ENCODE measurements at places on chromosomes 13 and 19.

GRCh38 chr19:42343344-42344110 is 18.1 kb downstream of the MEGF8 start:
- DNase-seq: no peak

DNA sequence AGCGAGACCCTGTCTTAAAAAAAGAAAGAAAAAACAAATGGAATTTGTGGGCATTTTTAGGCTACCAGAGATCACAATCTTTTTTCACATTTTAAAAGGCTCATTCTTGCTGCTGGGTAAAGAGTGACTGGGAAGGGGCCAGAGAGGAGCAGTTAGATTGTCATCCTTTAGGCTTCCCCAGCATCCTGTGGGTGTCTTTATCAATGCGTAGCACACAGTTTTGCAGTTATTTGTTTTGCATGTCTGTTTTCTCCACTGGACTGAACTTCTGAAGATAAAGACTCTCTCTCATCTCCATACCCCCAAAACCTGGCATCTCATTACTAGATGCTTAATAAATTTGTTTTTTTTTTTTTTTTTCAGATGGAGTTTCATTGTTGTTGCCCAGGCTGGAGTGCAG is 2.1 kb upstream of the UTP14C start:
- no peak for DNase-seq

DNA sequence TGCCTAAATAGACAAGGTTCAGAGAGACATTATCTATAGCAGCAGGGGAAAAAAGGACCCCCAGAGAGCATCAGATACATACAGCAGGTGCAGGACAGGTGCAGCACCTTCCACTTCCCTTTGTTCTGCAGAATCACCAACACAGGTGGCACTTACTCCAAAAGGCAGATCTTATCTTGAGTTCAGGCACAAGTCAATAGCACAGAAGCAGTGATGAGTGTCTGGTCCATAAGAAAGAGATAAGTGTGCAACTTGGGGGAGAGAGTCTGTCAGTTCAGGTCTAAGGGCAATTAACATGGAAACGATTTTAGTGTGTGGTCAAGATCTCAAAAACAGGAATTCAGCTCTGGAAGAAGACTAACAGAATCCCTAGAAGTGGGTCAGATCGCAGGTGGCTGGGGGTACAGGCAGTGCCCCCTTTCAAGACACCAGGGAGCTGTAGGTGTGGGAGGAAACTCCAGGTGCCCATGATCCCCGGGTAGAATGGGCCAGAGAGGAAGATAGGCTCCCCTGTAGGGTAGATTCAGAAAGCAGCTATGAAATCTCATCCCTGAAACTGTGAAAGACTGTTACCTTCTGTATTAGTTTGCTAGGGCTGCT is 40.6 kb downstream of the TNFSF11 start:
- DNase-seq: no peak

DNA sequence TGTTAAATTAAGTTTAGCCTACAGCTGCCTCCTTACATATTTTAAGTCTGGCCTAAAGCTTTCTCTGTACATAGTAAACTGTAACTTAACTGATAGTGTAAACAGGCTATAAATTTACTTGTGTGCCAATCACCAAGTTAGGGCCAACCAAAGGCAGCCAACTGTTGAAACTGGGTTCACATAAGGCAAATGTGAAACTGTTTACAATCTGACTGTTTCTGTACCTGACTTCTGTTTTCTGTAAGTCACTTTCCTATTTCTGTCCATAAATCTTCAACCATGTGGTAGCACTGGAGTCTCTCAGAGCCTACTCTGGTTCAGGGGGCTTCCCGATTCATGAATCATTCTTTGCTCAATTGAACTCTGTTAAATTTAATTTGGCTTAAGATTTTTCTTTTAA is 103.1 kb downstream of the RAP2A start:
- no peak for DNase-seq

DNA sequence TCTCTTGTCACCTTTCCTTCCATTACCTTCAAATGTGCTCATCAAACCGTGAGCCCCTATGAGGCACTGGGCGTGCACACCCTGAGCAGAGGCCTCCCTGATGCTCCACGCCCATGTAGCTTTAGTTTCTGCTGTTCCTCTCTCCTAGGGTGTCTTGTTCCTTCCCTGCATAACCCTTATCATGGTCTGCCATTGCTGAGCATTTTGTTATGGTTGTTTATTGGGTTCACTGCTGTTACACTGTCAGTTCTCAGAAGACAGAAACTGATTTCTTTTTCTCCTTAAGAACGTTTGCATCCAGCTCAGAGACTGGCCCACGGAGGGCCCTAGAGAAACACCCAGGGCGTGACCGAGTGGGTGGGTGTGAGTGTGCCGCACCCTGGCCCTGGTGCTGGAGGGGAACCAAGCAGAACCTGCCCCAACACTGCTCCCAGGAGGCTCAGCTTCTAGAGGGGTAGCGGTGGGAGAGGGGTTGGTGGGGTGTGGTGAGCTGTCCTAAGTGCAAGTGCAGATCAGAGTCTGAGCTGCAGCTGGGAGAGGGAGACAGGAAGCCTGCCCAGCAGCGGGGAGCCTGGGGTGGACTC is 61.4 kb upstream of the URI1 start:
- no peak for DNase-seq

DNA sequence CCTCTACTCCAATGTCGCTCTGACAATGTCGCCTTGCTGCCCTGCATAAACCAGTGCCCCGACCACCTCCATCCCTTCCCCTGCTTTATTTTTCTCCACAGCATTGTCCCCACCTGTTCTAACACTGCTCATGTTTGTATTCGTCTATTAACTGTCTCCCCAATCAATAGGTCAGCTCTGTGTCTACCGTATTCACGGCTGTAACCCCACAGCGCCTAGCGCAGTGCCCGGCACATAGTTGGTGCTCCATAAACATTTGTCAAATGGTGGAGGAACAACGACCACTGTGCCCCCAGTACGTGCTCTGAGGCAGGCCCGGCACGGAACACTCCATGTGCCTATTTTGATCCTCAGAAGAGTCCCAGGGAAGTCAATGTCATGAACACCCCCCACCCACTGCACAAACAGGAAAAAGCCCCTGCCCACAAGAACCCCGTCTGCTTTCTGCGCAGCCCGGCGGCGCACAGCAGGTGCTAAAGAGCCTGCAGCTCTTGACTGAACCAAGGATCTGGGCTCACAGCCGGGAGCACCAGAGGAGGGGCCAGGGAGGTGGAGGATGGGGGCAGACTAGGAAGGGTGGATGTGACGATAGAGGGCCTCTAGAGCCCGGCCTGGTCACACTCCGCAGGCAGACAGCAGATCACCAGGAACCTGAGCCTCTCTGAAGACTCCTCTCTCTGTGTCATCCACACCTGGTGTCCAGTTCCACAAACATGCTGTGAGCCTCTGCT is 1.8 kb upstream of the CEACAM16 start:
- DNase-seq: no peak

DNA sequence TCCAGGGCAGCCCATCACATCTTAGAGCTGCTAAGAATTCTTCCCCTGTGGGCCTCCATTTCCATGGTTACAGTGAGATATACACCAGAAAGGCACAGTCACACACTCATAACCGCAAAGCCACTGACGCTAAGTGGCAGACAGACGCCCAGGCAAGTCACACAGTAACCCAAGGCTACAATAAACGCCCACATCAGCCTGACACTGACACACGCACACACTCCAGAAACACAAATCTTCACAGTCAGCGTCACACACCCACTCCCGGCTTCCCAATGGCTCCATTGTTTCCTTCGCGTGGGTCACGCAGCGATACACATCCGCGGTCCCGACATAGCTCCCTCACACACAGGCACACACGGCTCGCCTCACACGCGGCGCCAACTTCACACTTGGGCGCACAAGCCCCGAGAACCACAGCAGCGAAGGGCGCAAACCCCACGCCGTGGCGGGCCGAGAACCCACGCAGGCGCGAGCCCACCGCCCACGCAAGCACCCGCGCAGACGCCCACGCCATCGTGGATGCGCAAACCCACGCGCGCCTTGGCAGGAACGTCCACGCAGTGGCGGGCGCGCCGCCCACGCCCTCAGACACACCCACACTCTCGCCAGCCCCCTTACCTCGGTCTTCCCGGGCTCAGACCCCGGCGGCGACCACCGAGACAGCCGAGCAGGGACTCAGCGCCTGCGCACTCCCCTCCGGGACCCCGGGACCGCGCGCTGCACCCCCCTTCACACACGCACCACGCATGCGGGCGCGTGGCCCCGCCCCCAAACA is at the start of gene ZNF667:
Gene ZNF667, minus strand, starts transcription at position 695 of the 778 bp plus-strand sequence. CDS start 14,975 bp downstream, outside the sequence.
- DNase-seq: no peak

- peak; percentile 77 for DNase-seq
These were observed 9.8 kb upstream of the CIRBP start for GRCh38 chr19:1259206-1259875.

GRCh38 chr13:61030445-61030844 is 385.2 kb downstream of the PCDH20 start:
- no peak for DNase-seq

GRCh38 chr19:900302-901111 is 7.2 kb downstream of the RNU6-9 start:
- DNase-seq: no peak

DNA sequence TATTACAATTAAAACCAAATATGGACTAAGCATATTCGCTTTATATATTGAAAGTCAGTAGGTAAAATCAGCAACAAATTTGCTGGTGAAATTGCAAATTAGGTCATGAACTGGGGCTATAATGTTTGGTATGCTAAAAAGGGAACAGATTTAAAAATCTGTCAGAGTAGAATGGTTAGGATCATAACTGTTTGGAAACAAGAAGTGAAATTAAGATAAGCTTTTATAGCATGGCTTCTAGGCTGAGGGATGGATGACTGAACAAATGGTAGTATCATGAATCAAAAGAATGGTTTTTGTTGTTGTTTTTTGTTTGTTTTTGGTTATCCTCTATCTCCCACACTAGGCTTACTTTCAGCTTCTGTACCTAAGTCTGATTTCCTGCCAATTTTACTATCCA is 1090.4 kb downstream of the PCDH9 start:
- DNase-seq: no peak

GRCh38 chr19:13099073-13099999 is 3.3 kb downstream of the LYL1 start:
- peak; percentile 88 for DNase-seq

- peak; percentile 58 for DNase-seq
These were observed 6.6 kb upstream of the ZNF428 start for GRCh38 chr19:43625918-43626579.

DNA sequence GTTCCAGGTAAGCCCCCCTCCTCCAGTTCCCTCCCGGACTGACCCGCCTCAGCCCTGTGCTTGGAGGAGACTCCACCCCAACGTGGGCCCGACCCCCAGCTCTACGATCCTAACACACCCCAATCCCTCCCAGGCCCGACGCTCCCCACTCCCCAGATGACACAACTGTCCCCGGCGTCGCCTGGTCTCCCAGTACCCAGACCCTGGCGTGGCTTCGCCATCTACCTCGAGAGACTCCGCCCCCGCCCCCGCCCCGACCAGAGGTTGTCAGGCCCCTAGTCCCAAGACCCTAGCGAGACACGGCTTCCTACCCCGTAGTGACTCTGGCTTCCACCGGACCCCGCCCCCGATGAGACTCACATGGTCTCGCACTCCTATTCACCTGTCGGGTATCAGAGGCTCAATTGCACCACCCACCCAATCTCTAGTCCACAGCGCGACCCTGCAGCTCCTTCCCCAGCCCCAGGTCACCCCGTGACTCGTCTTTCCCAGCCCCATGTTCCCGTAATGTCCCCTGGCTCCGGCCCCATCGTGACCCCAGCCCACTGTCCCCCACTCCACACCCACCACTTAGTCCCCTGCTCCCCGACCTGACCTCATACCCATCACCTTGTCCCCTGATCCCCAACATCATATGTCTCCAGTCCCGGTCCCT is 2.9 kb downstream of the CD37 start:
- peak; percentile 5 for DNase-seq

DNA sequence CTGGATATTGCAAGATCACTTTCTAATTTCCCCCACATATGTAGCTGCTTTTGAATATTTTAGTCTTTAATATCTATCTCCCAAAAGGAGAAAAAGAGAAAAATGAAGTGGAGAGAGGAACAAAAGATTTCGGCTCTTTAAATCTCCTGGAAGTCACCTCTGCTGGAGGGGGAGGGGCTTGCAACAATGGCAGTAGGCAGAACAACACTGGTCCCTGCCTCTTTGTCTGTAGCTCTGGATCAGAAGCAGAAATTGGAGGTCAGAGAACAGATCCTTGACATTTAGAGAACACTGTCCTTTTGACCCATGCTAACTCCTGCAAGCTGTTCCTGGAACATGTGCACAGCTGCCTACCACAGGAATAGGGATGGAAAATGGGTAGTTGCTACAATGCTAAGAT is 86.7 kb upstream of the GPR12 start:
- no peak for DNase-seq

- DNase-seq: no peak
These were observed 1146.9 kb downstream of the OLFM4 start for GRCh38 chr13:54175466-54175865.

- DNase-seq: peak; percentile 99
These were observed at the start of gene KMT2B for GRCh38 chr19:35717665-35718344. Gene KMT2B (plus strand): TSS chr19:35718003. CDS start chr19:35718019, 16 bp downstream.

GRCh38 chr19:41425174-41426115 is 1.7 kb downstream of the B3GNT8 start:
- DNase-seq: no peak

GRCh38 chr13:21219036-21219381 is 42.6 kb downstream of the MRPL57 start:
- DNase-seq: no peak

GRCh38 chr13:37069597-37070103 is 10.2 kb upstream of the SUPT20H start:
- no peak for DNase-seq

DNA sequence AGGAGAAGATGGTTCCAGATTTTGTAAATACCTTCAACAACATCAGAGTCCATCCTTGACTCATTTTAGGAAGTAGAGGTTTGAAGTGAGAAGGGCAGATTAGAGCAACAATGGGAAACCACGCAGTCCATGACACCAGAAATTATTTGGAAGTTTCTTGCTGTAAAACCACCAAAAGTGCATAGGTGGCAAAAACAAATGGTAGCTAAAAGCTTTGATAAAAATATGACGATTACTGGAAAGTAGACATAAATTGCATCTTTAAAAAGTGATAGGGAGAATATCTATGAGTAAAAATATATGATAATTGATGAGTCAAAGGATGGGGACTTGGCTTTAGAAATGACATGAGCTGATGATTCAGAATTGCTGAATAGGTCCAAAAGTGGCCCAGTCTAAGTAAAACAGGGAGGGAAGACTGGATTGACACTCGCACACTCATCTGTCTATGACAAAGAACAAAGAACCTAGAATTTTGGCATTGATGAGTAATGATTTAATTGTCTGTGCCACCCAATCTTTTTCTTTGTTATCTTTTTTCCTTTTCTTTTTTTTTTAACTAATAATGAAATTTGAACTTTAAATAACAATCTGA is 472.2 kb downstream of the MYO16 start:
- no peak for DNase-seq

- DNase-seq: no peak
These were observed 87.9 kb downstream of the LRCH1 start for GRCh38 chr13:46640843-46641242.

- peak; percentile 17 for DNase-seq
These were observed 18.6 kb downstream of the FCGBP start for GRCh38 chr19:39915848-39916215.

Data from GM20000 (cell line).